Activated naive CD4-positive, alpha-beta T cell treated with Interleukin-2 at 50 U/mL for 16 hours (primary cell): ENCODE measurements at places on chromosomes 7 and 10.

- no peak for DNase-seq
Observed at GRCh38 chr10:33661580-33662336, 327.3 kb upstream of the NRP1 start.

GRCh38 chr7:138235207-138235606 is 158.9 kb downstream of the AKR1D1 start:
- no peak for DNase-seq

DNA sequence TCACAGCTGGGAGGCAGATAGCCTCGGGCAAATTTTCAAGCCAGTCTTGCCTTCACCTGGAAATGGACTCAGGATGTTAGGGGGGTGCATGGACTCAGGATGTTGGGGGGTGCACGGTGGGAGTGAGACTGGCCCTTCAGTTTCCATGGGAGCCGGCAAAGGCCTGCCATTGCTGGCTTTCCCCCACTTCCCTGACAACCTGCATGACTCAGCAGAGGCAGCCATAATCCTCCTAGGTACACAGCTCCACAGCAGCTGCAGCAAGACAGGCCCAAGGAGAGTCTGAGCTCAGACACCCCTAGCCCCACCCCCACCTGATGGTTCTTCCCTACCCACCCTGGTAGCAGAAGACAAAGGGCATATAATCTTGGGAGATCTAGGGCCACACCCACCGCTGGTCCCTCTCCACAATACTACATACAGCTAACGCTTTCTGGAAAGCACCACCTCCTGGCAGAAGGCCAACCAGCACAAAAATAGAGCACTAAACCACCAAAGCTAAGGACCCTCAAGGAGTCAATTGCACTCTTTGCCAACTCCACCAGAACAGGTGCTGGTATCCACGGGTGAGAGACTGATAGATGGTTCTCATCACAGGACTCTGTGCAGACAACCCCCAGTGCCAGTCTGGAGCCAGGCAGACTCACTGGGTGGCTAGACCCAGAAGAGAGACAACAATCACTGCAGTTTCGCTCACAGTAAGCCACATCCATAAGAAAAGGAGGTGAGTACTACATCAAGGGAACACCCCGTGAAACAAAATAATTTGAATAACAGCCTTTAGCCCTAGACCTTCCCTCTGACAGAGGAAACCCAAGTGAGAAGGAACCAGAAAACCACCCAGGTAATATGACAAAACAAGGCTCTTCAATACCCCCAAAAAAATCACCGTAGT is 18.3 kb downstream of the C7orf25 start:
- DNase-seq = no peak

DNA sequence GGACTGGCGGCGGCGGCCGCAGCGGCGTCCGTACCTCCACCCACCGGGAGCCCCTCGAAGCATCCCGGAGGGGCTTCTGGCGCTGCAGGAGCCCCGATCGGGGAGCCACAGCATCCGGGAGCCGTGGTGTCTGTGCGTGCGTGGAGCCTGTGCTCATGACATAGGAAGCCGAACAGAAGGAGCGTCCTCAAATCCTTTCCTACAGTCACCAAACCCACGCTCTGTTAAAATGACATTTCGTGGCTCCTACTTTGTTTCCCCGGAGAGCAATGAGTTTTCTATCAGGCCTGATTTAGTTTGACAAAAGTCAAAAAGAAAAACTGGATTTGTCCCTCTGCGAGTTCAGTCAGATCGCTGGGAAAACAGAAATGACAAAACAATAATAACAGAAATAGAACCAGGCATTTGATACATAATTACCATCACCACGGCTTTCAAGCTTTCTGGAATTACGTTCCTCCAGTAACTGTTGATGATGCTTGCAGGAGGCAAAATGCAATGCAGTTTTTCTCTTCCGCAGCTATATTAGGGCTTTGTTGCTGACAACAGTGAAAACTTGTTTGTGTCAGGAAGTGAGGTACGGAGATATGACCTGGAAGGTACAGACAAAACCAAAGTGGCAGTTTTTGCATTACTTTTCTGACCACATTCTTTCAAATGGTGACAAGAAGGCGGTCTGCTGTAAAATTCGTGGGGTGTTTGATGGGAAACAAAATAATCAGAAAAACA is 219.3 kb upstream of the MKLN1 start:
- DNase-seq = no peak

GRCh38 chr7:95690367-95690947 is 81.9 kb upstream of the DYNC1I1 start:
- no peak for DNase-seq
